Muscle of arm (tissue), 14 donors: ENCODE measurements at places on chromosomes 1 and 21.

GRCh38 chr1:100009458-100009857, 39.7 kb downstream of the SLC35A3 start:
- no peak for DNase-seq

GRCh38 chr1:206921772-206922265, at the start of gene FCMR:
Gene FCMR (minus strand): TSS chr1:206921941. CDS start chr1:206921854, 87 bp downstream.
- no peak for DNase-seq

DNA sequence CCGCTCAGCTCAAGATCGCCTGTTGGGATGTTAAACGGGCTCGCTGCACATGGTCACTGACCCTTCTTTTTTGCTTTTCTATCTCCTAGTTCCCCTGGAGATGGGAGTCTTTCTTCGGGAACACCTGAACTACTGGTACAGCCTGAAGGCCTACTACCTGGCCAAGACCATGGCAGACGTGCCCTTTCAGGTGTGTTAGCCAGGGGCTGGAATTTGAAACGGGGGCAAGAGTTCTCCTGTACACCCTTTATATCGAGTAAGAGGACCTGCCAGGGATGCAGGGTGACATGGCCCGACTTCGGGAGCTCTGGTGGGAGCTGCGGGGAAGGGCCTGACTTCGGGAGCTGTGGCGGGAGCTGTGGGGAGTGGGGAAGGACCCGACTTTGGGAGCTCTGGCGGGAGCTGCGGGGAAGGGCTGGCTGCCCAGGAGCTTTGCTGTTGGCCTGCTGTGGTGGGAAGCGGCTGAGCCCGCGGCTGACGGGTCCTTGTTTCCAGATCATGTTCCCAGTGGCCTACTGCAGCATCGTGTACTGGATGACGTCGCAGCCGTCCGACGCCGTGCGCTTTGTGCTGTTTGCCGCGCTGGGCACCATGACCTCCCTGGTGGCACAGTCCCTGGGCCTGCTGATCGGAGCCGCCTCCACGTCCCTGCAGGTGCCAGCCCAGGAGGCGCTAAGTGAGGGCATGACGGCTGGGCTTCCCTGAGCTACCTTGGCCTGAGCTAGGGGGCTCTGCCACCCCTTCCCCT, 24.0 kb downstream of the TFF3 start:
- no peak for DNase-seq

GRCh38 chr1:106619080-106619826, 437.2 kb upstream of the PRMT6 start:
- no peak for DNase-seq

GRCh38 chr1:37309574-37309973, 164.8 kb upstream of the ZC3H12A start:
- no peak for DNase-seq

GRCh38 chr1:8161546-8162105, 135.5 kb upstream of the ERRFI1 start:
- DNase-seq: no peak

DNA sequence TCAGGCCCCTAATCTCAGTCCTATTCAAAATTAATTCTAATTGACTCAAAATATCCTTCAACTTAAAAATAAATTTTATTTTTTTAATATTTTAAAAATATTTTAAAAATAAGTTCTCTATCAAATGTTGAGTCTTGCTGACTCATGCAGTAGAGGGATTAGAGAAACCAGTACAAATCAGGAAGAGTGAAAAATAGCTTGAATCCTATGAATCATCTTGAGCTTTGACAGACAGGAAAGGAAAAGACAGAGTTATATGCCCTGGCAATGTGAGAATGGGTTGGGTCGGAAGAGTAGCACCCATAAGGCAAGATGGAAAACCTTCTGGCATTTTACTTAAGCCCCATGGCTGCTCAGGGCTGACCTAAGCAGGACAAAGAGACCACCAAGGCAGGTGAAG, 346.6 kb upstream of the RUNX1 start:
- DNase-seq: no peak

GRCh38 chr1:25800703-25801377, 847 bp downstream of the SELENON start:
- DNase-seq: no peak

DNA sequence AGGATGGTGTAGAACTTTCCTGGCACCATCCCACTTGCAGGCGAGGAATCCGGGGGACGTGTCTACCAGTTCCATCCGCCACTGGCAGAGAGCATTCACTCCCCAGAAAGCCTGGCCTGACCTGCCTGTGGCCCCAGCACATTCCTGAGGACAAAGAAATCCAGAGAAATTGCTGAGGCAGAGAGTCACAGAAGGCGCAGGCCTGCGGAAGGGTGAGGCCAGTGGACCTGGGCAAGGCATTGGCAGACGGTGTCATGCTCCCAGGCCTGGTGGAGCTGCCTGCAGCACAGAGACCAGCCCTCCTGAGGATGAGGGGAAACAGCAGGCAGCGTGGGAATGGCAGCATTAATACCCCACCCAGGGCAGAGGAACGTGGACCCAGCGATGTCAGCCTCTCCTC, 81.2 kb upstream of the F3 start:
- DNase-seq: no peak

GRCh38 chr21:15667819-15668218, 62.0 kb upstream of the USP25 start:
- DNase-seq: no peak

DNA sequence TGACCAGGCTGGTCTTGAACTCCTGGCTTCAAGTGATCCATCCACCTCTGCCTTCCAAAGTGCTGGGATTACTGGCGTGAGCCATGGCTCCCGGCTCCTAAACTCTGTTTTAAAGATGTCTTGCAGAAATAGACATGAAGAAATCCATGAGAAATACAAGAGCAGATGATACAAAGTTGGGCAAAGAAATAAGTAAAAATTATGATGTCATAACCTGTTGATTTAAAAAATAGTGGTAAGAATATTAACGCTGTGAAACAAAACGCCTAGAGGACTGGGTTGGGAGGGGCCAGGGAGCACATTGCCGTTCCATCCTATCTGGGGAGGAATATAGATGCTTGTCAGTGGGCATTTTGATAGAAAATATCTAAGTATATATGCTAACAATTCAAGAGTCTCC, 1.2 kb upstream of the ITGB2 start:
- DNase-seq: no peak

- DNase-seq: no peak
These were observed 14.9 kb downstream of the SNAP47 start for GRCh38 chr1:227749916-227750710.

GRCh38 chr1:18160290-18160942, 52.8 kb downstream of the IGSF21 start:
- DNase-seq: peak; percentile 17

- no peak for DNase-seq
These were observed 77.9 kb upstream of the HP1BP3 start for GRCh38 chr1:20865001-20865400.

GRCh38 chr1:19045898-19046880, 89.7 kb upstream of the IFFO2 start:
- no peak for DNase-seq

DNA sequence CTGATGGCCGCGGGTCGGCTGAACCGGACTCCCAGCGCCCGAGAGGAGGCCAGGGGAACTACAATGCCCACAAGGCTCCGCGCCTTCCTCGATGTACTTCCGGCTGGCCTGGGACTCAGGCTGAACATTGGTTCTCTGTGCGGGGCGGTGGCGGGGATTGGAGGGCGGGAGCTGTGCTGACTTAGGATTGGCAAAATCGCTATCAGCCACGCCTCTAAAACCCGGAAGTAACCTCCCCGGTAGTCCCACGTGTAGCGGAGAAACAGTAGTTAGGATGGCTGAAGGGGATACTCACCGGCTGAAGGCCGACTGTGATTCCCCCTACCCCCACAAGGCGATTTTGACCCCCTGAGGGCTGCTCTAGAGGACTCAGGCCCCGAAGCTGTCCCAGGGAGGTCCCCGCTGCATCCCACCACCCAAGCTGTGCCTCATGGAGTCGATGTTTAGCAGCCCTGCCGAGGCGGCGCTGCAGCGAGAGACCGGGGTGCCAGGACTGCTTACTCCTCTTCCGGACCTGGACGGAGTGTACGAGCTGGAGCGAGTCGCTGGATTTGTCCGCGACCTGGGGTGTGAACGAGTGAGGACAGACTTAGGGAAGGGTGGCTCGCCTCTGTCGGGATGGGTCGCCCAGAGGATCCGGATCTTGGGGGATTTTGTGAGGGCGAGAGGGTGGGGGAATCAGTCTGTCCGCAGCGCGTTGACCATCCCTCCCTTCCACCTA, at the start of gene DPH2:
DPH2 (plus strand) TSS at position 265 of the 721 bp plus-strand sequence; CDS start at position 431, 166 bp downstream.
- DNase-seq: peak; percentile 97

DNA sequence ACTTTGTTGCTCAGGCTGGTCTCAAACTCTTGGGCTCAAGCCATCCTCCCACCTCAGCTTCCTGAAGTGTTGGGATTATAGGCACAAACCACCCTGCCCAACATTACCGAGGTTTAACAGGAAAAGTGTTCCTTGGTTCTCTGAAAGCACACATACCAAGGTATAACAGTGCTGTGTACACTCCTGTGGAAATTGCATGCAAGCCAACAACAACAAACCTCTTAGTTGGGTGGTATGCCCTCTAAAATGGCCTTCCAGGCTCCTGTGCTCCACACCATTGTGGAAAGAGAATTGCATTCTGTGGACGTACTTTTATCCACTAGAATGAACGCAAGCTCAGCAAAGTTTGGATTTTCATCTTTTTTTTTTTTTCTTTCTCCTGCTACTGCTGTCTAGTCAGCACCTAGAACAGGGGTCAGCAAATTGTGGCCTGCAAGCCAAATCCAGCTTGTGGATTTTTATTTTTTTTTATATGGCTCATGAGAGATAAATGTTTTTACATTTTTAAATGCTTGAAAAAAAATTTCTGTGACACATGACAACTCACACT, 192.2 kb upstream of the TNR start:
- no peak for DNase-seq

- no peak for DNase-seq
These were observed 33.6 kb upstream of the FOXE3 start for GRCh38 chr1:47382399-47382983.

- no peak for DNase-seq
These were observed 70.4 kb downstream of the ACTL8 start for GRCh38 chr1:17825273-17826164.

DNA sequence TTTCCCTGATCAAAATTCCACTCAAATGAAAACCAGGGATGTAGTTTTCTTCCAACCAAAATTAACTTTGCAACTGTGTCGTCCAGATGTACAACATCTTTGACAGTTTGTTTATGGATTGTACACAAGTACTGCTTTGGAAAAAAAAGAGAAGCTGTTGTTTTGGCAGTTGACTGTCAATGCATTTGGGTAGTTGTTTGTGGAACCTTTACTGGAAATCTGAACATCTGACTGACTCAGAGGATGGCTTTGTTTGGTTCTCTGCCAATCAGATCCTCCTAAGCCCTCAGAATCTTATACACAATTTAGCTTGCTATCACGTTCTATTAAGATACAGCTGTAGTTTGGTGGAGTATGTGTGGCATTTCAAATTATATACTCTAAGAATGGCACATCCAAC, 195.0 kb downstream of the KCNK2 start:
- DNase-seq: no peak

- no peak for DNase-seq
These were observed 128.0 kb downstream of the TNNI3K start for GRCh38 chr1:74363220-74363619.

- no peak for DNase-seq
These were observed 97.2 kb downstream of the ACTL8 start for GRCh38 chr1:17852383-17852782.

DNA sequence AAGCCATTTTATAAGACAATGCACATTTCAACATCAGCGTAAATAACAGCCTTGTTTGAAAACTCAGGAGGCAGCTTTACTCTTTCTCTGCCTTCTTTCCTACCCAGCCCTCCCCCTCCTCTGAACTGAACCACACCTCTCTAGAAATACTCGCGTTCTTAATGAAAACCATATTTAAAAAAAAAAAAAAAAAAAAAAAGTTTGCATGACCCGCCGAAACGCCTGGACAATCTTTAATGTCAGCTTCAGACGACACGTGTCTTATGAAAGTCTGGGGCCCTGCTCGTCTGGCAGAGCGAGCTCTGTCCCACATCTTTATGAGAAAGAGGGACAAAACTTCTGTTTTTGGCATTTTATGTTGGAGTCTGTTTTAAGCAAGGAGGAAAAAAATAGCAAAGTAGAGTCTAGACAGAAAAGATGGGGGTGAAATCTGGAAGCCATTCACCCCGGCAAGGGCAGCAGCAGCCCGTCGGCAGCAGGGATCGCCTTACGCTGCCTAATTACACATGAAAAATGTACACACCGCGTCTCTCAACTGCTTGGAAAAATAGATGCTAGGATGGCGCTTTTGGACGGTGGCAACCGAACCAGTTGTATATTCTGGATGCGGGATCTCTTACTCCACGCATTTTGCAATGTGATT, 130.4 kb upstream of the ETS2 start:
- peak; percentile 42 for DNase-seq

- peak; percentile 9 for DNase-seq
These were observed 1.4 kb upstream of the BRINP3 start for GRCh38 chr1:190479050-190479397.

DNA sequence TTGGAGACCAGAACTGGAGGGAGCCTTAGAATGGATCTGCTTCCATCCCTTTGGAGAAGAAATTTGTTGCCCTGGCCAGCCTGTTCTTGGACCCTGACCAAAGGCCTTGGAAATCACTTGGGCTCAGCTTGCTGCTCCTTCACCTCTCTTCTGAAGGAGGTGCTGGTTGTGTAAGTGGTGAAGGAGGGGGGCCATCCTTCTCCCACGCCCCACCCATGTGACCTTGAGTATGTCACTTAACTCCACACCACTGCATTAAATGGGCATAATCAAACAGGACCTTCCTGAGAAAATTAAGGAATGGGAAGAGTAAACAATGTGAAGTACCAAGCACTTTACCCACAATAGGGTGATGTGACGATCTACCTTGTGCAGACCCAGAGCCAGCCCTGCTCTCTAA, 68.3 kb upstream of the GJB5 start:
- DNase-seq: no peak

GRCh38 chr1:66438501-66438900, 95.5 kb upstream of the SGIP1 start:
- DNase-seq: no peak

DNA sequence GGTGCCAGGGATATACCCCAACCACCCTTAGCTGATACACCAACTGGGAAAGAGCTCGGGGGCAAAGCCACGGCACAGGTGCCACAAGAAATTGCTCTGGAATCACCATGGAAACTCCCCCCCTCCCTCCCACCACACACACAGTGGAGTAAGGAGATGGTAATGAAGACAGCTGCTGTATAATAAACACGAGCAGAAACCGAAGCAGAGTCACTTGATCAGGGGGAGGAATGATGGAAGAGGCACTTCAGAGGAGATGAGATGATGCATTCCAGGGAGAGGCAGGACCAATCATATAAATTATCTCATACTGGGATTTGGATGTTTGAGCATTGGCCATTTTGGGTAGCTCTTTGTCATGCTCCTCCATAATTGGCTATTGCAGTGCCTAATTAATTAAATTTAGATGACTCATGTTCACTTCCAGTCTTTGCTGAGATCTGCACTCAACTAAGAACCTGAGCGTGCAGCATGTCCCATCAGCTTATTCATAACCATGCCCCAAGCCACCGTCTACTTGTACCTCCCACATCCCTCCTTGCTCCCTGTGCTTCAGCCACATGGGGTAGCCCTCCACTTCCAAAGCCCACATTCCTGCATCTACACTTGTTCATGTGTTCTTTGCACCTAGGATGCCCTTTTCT, 189.5 kb downstream of the ZSCAN20 start:
- DNase-seq: no peak

GRCh38 chr1:33234588-33234990, 21.7 kb upstream of the ZNF362 start:
- DNase-seq: no peak
